ENCODE measurements at places on chromosomes 1 and 21.

DNA sequence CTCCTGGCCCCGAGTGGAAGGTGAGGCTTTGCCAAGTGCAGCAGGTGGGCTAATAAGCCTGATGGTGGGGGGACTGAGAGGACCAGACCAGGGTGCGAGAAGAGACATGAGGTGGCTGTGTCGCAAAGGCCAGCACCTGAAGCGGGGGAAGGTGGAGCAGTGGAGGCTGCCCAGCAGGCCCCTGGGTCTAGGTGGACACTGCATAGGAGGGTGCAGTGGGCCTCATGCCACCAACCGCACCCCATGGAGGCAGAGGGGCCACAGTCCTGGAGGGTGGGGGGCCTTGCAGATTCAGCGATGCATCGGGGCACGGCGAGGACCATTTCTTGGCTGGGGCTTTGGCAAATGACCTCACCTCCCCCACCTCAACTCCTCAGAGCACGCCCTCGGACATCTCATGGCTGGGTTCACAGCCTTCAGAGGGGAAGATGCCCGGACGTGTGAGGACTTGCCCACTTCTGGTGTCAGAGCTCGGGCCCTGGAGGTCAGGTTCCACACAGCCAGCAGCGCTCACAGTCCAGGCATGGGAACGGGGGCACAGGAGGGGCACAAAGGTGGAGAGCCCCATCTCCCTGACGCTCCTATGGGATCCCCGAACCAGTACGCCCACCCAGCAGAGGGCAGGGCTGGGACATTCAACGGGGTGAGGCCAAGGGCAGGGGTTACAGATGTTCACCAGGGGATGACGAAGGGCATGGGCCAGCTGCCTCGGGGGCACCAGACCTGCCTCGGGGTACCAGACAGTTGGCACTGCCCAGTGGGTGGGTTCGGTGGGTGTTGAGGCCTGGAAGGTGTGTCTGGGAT, 35.4 kb downstream of the UBE2G2 start:
- no peak for DNase-seq

DNA sequence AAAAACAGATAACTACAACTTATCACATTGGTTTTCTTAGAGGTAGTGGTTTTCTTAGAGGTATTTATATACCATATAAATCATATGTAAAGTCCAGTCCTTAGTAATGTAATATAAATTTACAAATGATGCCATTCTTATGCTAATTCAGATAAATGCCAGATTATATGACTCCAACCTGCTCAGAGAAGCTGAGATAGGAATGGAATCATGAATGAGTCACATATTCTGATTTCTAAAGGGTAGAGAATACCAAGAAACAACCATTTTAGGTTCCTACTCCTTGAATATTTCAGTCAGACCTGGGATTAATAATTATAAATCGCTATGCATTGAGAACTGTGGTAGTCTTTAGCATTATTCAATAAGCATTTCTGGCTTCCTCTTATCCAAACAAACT, 760.1 kb upstream of the NEGR1 start:
- no peak for DNase-seq

DNA sequence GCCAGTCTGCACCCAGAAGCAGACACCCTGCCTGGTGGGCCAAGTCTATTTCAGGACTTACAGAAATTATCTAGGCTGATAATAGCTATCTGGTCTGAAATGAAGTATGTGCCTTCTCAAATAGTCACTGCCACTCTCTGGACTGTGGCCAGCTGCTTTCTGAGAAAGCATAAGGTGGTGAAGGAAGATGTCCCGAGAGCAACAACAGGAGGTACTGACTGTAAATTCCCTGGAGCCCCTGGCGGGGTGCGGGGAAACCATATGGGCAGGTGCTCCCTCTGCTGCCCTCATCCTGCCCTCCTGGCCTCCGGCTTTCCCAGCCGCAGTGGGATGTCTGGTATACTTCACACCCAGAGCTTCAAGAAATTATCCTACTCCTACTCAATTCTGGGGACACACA, 86.8 kb downstream of the TGFBR3 start:
- DNase-seq: no peak

DNA sequence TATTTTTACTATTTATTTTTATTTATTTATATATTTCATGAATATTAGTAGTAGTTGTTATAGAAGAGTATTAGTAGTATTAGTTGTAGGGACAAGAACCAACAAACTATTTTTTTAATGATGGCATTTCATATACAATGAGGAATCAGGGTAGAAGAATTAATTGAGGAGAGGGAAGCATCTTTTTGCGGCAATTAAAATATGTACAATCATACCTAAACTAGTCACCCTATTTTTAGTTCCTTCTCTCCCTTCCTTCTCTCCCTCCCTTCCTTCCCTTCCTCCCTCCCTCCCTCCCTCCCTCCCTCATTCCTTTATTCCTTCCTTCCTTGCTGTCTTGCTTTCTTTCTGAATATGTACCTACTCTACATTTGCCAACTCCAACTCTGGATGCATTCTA, 189.8 kb downstream of the GRIK1 start:
- DNase-seq: no peak

DNA sequence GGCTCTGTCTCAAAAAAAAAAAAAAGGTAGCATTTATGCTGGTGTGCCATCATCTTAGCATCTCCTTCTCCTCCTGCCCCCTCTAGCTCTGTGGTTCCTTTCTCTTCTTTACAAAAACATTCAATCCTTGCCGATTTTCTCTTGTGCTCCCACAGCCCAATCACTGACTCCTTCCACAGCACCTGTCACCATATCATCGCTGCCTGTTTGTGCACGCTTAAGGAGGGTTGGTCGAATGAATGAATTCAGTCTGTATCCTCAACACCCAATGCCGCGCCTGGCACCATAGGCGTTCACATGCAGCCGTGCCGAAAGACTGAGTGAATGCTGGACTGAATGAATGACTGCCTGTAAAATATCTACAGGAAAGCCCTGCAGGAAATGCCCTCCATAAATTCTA, 7.9 kb downstream of the RNU5D-1 start:
- no peak for DNase-seq

GRCh38 chr1:68225781-68226180, 6.5 kb downstream of the WLS start:
- DNase-seq: no peak

GRCh38 chr21:42258885-42259407, 40.0 kb downstream of the ABCG1 start:
- DNase-seq: no peak

DNA sequence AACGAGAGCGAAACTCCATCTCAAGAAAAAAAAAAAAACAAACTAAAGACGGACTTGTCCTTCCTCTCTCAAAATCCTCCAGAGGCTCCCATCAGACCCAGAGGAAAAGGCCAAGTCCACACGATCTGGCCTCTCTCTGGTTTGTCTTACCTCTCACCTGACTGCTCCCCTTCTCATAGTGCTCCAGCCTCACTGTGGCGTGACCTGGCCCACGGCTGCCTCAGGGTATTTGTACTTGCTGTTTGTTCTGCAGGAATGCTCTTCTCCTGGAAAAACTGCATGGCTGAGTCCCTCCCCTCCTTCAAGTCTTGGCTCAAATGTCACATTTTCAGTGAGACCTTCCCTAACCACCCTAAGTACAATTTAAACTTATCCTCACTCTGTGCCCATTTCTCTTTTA, 8.0 kb upstream of the BRWD1 start:
- no peak for DNase-seq

GRCh38 chr1:61980561-61980960, 214.1 kb upstream of the L1TD1 start:
- no peak for DNase-seq

GRCh38 chr21:42427809-42428419, 24.2 kb downstream of the UBASH3A start:
- no peak for DNase-seq

DNA sequence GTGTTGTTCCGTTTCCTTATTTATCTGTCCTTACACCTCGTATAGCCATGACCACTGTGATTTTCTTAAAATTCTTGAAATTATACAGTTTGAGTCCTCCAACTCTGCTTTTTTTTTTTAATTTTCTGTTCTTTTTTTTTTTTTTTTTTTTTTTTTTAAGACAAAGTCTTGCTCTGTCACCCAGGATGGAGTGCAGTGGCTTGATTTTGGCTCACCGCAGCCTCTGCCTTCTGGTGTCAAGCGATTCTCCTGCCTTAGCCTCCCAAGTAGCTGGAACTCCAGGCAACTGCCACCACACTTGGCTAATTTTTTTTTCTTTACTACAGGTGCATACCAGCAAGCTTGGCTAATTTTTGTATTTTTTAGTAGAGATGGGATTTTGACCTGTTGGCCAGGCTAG, 48.9 kb downstream of the DIP2A start:
- no peak for DNase-seq

DNA sequence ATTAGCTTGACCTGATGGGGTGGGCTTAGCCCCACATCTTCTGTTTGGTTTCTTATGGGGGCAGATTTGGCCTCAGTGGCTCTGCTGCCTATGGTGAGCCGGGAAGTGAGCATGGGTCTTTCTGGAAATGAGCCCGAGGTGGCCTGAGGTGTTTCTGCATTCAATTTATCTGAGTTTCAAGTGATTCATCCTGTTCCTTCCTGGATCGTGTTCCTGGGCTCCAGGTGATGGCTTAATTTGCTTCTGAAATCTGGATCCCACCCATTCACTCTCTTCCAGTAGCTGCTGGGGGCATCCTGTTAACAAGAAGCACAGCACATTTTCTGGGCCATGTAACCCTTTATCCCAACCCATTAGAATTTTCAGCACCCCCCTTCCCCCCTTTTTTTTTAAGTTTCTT, 324.6 kb downstream of the CAMTA1 start:
- no peak for DNase-seq

GRCh38 chr1:156814571-156815260, 1.9 kb downstream of the SH2D2A start:
- peak; percentile 51 for DNase-seq

GRCh38 chr1:224378855-224379631, 22.4 kb downstream of the CNIH4 start:
- no peak for DNase-seq

GRCh38 chr1:40699787-40700186, 8.3 kb downstream of the NFYC start:
- no peak for DNase-seq

DNA sequence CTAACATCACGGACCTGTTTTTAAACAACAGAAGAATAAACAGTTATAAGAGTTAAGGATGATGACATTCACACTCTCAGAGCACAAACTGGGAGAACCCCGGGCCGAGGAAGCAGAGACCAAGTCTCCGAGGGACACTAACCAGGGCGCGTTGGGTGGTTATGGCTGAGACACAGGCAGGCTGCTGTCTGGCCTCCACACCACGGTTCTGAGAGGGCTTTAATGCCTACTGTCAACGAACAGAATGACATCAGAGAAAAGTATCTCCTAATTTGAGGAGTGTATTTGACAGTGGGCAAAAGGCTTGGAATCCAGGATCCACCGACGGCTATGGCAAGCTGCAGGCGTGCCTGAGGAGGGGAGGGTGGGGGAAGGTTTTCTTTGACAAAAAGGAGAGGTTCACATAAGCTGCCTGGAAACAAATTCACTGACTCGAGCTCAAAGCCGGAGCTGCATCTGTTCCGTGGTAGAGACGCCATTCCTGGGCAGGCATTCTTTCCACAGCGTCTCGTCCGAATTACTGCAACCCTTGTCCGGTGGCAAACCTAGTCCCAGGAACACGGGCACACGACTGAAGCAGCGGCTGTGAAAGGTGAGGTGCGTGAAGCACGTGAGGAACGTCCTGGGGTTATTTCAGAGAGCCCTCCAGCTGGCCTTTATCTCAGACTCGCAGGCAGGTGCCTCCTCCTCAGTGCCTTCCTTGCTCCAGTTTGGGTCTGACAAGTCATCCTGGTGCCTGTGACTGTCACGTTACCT, 9.4 kb downstream of the POFUT2 start:
- no peak for DNase-seq

- DNase-seq: no peak
These were observed 15.0 kb upstream of the HMGN1 start for GRCh38 chr21:39363607-39364555.

DNA sequence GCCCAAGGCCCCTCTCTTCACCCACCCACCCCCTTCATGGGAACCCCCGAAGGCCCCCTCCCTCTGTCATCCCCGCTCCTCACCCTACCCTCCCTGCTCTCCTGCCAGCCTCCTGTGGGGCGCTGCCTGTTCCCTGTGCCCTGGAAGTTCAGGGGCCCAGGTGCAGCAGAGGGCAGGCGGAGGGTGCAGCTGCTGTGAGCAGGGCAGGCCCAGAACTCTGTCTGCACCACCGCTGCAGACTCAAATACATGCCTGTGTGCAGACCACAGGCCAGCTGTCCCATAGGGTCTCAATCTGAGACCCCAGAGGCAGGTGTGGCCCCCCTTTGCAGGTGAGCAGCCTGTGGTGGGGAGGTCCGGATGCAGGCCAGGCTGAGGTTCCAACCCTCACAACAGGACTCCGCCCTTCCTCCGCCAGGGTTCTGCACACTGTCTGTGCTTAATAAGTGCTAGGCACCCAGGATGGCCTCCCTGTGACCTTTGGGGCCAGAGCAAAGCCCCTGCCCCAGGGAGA, 62.5 kb downstream of the WNT9A start:
- no peak for DNase-seq

GRCh38 chr1:205985330-205986005, 17.7 kb downstream of the RAB7B start:
- DNase-seq: no peak

DNA sequence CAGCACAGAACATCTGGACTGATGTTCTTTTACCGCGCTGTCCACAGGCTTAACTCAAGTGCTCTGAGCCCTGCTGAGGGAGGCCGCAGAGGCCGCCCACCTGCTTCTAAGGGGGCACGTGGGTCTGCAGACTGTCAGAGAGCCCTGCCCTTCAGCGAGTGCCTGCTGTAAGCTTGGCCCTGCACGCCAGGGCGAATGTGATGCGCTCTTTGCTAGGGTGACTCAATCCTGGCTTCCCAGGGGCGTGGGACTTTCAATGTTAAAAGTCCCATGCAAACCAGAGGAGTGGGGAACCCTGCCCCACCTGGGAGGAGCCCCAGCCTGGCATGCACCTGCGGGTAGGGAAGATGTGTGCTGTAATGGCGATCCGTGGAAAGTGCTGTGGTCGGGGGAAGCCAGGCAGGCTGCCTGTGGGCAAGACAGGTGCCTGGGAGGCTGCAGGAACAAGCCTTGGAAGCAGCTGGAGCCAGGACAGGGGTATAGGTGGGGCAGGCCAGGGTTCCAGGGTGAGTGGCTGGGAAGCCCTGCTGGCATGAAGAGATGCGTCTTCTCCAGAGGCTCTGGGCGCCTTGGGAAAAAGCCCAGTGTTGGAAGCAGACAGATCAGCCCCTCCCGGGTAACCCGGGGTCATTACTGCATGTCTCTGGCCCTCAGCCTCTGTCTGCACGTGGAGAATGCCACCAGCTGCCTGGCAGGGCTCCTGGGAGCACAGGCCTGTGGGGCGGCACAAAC, 594 bp upstream of the PANK4 start:
- no peak for DNase-seq

DNA sequence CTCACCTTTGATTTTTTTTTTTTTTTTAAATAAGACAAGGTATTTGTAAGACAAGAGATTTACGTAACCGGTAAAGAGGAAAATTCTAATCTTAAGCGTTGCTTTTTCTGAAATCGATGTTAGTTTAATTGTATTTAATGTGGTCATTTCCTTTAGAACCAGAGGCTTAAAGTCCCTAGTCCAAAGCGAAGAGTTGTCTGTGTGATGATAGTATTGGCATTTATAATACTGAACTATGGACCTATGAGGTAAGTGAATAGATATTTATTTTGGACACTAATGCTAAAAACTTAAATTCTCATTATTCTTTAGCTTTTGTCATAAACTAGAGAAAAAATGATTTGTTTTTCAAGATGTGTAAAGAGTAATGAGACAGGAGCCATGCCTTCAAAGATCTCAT, 54.8 kb downstream of the ATF6 start:
- no peak for DNase-seq

GRCh38 chr1:12048372-12048771, 14.7 kb upstream of the TNFRSF8 start:
- no peak for DNase-seq

- DNase-seq: no peak
These were observed 22.9 kb upstream of the COL18A1 start for GRCh38 chr21:45381865-45382696.
